ENCODE measurements at places on chromosomes 2 and 18.

DNA sequence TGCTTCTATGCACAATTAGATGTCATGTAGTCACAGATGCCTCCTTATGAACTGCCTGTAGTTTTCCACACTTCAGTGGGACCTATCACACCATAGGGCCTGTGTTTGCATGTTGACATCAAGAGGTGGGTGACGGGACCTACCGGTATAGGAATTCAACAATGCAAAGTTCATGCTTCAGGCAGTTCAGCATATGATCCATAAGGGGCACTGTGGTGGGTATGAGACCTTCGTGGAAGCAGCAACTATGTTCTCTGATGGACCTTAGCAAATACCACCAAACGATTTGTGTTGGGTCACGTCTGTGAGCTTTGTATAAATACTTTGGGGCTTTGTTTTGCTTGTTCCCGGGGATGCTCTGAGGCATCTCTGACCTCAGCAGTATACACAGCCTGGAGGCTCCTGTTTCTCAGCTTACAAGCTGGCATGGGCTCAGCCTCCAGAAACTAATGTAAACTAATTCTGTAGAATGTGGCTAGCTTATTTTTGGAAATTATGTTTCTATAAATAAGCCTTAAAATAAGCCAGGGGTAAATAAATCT lies 111.6 kb downstream of the DTNA start:
- no peak for DNase-seq

- no peak for DNase-seq
Measured at GRCh38 chr18:31070206-31070605, 27.7 kb upstream of the DSC3 start.

GRCh38 chr2:10478916-10479315 lies 30.8 kb upstream of the ODC1 start:
- DNase-seq, result no peak

DNA sequence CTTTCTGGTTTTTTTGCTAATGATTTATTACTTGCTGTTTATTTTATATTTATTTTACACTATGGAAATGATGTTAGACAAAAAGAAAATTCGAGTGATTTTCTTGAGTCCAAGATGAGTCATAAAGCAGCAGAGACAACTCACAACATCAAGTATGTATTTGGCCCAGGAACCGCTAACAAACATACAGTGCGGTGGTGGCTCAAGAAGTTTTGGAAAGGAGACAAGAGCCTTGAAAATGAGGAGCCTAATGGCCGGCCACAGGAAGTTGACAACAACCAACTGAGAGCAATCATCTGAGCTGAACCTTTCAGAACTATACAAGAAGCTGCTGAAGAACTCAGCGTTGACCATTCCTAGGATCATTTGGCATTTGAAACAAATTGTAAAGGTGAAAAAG lies 594.1 kb downstream of the SATB2 start:
- no peak for DNase-seq

- no peak for DNase-seq
Measured at GRCh38 chr2:176748662-176749061, 463.9 kb upstream of the HNRNPA3 start.

GRCh38 chr2:130836501-130837174 lies at the start of gene ARHGEF4:
TSS of gene ARHGEF4 (plus strand) at chr2:130836914. CDS start at chr2:130836954, 40 bp downstream.
- no peak for DNase-seq

GRCh38 chr2:39603436-39603835 lies 62.3 kb upstream of the TMEM178A start:
- DNase-seq, result no peak

GRCh38 chr18:76345901-76346300 lies 149.1 kb downstream of the ZNF516 start:
- no peak for DNase-seq

DNA sequence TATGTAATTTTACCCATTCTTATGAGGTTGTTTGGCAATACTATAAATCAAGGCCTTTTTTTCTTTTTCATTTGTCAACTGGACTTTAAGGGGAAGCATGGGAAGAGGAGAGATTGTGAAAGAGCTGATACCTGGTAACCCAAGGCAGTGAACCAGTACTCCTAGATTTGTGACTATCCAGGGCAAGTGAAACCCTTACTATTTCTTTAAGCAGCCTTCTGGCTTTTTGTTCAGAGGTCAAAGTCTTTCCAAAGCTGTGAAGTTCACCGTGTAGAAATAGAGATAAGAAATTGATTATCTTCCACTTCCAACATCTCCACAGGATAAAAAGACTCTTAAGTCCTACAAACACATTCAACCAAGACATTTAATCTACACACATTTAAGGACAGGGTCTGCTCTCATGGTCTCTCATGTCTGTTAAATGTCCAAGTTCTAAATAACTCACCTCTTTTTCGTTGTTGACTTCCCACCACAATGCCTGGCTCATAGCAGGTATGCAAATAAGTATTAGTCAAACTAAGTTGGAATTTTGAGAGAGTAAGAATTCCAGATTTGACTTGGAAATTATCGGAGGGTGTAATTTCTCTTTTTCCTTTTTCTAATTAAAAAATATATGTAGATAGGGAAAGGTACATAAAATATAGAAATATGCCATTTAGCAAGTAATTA lies 485.8 kb downstream of the STK39 start:
- DNase-seq, result no peak

GRCh38 chr2:38266382-38267061 lies 110.6 kb downstream of the ATL2 start:
- no peak for DNase-seq

Data from CD4-positive, alpha-beta T cell treated with Interleukin-6 at 100 ng/mL for 8 hours (primary cell).